ENCODE measurements at places on chromosomes 16 and 17.

DNA sequence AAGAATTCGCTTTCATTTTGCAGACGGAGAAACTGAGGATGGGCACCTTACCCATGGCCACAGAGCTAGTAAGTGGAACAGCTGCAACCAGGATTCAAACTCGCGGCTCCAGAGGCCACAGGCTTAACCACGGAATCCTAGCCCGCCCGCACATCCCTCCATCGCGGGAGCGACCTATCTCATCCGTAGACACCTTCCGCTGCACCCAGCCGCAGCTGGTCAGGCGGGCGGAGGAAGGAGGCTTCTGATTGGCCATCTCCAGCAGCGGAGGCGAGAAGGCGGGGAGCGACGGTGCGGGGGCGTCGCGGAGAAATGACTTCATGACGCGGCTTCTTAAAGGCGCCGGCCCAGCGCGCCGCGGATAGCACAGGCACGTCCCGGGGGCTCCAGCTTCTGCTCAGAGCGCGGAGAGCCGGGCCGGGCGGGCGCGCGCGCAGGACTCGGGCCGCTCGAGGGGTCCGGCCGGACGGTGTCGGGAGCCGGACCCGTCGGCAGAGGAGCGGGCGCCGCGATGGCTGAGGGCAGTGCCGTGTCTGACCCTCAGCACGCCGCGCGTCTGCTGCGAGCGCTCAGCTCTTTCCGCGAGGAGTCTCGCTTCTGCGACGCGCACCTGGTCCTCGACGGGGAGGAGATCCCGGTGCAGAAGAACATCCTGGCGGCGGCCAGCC is at the start of gene GAN:
Gene GAN, plus strand, starts transcription at position 360 of the 668 bp plus-strand sequence. Its CDS starts 152 bp downstream, at position 512.
- peak; percentile 68 for DNase-seq

- DNase-seq, result no peak
Measured at GRCh38 chr17:74049967-74050458, 153.5 kb upstream of the RPL38 start.

- DNase-seq, result no peak
Measured at GRCh38 chr16:52364500-52364899, 182.4 kb downstream of the TOX3 start.

GRCh38 chr16:11613381-11614303 is 26.9 kb upstream of the LITAF start:
- DNase-seq, result no peak

GRCh38 chr16:75000481-75001081 is 1.8 kb downstream of the ZNRF1 start:
- no peak for DNase-seq

DNA sequence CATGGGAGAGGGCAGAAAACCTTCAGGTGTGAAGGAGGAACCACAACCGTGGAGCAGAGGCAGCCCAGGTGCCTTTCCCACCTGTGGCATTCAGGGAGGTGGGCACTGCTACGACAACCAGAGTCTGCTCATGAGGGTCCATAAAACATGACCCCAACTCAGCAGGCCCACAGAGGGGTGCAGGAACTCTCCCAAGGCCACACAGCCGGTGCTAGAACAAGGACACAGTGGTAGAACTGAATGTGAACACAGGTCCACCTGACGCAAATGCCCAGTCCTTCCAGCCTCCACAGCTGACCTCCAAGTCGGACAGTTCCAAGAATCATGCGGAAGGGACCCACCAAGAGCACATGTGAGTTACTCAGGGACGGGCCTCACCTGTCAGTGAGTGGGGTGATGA is 76.4 kb downstream of the DNAH17 start:
- DNase-seq, result no peak

DNA sequence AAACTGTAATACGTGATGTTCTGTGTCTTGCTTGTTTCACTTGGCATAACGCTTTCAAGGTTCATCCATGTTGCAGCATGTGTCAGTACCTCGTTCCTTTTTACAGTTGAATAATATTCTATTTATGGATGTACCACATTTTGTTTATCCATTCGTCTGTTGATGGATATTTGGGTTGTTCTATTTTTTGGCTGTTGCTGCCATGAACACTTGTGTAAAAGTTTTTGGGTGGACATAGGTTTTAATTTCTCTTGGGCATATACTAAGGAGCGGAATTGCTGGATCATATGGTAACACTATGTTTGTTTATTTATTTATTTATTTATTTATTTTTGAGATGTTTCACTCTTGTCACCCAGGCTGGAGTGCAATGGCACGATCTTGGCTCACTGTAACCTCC is 137.0 kb downstream of the MSI2 start:
- no peak for DNase-seq

DNA sequence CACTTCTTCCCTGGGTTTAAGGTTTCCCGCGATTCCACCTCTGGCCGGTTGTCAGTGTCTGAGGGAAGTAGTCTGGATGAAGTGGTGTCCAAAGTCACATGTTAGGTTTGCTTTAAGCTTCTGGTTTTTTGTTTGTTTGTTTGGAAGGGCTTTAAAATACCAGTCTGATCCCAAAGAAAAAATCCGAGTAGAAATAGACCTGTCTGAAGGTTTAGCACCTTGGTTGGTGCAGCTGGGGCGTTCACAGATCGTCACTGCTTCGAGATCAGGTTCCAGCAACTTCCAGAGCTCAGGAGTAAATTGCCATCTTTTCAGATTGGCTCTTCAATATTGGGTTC is 567 bp downstream of the TMEM97 start:
- no peak for DNase-seq

GRCh38 chr16:49530427-49530970 is 156.9 kb downstream of the C16orf78 start:
- no peak for DNase-seq

DNA sequence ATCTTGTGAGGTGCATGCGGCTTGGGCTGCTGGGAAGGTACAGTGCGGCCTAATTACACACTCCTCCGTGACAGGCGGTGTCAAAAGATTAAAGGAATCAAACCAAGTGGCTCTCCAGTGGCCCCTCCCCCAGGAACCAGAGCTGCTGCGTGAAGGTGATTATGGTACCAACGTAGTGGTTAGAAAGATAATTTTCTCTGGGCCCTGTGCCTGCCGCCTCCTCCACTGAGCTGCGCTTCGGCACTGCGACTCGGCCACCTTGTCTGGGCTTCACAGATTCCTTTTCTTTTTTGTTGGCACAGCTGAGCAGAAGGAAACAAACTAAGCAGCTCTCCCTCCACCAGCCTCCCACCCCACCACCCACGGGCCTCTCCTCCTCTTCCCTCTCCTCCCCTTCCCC is 113.2 kb upstream of the SDK2 start:
- DNase-seq, result no peak

GRCh38 chr16:73389085-73389484 is 341.2 kb upstream of the ZFHX3 start:
- DNase-seq, result no peak

DNA sequence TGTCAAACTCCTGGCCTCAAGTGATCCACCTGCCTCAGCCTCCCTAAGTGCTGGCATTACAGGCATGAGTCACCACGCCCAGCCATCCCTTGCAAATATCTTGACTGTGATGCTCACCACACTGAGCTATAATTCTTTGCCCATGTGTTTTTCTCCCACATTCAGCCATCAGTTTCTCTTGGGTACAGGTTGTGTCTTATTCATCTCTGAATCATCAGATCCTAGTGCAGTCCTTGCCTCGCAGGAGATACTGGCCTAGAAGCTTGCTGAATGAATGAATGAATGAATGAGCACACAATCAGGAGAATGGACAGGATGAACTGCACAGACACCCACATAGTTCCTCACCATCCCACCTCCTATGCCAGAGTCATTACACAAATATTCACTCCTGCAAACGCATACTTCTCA is 24.4 kb upstream of the ETV4 start:
- no peak for DNase-seq

- no peak for DNase-seq
Measured at GRCh38 chr16:50769-51591, 2.4 kb downstream of the POLR3K start.

- no peak for DNase-seq
Measured at GRCh38 chr16:2487903-2488531, 13.1 kb downstream of the TBC1D24 start.

DNA sequence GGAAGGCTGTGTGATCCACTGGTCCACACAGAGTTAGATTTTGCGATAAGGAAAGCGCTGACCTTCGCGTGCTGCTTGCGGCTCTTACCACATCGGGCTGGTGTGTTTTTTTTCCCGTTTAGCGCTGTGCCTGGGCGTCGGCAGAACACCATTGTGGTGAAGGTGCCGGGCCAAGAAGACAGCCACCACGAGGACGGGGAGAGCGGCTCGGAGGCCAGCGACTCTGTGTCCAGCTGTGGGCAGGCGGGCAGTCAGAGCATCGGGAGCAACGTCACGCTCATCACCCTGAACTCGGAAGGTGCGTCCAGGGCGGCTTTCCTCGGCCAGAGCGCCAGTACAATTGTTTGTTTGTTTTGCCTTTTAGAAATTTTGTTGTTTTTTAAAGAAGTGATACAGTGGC is 54.7 kb downstream of the BANP start:
- DNase-seq, result no peak

- DNase-seq, result no peak
Measured at GRCh38 chr16:81558077-81558443, 113.5 kb downstream of the CMIP start.

DNA sequence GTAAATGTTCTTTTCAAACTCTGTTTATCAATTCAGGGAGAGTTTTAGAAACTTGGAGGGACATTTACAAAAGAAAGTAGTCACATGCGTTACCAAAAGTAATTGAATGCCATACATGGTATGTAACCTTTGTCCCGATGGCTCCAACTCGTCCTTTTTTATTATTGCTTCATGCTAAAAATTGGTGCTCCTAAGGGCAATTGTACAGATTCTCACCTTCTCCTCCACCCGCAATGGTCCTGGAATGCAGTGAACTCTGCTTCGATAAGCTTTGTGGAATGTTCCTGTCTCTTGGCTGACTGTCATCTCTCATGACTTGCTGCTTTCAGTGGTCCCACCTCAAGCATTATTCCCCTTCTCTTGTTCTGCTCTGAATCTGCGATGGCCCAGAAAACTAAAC is 20.9 kb downstream of the GNAO1 start:
- no peak for DNase-seq

DNA sequence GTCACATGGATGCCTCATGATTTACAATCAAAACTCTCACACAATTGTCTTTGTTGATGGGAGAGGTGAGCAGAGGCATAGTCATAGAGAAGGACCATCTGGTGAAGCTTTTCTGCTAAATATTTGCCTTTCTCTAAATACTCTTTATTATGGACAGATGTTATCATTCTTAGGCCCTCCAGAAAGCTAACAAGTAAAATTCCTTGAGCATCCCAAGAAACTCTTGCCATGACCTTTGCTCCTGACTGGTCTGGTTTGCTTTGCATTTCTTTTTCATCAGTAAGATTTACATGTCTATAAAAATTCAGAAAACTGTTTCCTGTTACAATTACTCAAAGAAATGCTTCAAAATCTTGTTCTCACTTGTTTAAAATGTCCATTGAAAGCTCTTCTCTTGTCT is 1336.6 kb upstream of the CDH8 start:
- DNase-seq, result no peak

DNA sequence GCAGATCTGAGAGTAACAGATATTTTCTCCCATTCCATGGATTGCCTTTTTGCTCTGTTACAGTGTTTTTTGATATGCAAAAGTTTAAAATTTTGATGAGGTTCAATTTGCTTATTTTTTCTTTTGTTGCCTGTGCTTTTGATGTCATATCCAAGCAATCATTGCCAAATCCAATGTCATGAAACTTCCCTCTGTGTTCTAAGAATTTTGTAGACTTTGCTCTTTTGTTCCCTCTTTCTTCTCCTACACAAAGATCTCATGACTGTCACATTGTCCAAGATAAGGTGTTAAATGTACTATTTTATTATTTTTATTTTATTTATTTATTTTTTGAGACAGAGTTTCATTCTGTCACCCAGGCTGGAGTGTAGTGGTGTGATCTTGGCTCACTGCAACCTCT is 18.9 kb upstream of the KCNH6 start:
- DNase-seq, result no peak

GRCh38 chr16:50742576-50743200 is 802 bp downstream of the CYLD start:
- DNase-seq, result no peak

DNA sequence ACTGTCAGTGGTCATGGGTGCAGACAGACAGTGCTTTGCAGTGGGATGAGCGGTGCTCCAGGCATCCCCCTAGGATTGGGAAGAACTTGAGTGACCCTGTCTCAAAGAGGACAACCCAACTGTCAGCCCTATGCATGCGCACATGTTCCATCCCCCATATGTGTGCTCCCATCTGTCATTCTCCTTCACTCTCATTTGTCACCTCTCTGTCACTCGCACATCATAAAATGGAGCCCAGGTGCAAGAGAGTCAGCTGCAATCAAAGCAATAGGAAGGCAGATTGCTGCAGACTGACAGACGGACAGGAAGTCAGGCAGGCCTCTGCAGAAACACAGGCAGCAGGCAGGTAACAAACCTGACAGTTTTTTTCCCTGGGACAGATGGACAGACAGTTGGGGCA is 101.8 kb upstream of the CCL1 start:
- DNase-seq, result no peak

GRCh38 chr16:87235810-87236515 is 81.2 kb downstream of the C16orf95 start:
- DNase-seq, result no peak

DNA sequence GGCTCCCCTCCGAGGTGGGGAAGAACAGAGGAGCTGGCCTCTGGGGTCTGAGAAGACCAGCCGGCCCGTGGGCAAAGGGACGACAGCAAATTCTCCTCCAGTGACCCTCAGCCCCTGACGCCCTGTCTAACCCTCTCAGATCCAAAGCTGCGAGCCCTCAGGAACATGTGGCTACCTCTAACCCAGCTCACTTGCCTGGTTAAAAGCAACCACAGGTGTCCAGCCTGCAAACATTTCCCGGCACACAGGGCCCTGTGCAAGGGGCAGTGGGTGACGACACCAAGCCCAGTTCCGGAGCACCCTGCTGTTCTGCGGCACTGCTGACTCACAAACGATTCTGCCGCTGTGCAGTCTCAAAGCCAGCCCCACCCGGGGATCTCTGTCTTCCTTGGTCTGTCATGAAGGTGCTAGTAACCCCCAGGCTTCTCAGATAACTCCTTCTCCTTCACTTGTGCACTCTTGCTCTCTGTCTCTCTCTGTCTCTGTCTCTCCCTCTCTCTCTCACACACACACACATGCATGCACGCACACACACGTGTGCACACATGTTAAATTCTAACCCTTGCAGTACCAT is 23.0 kb downstream of the WNT3 start:
- DNase-seq, result no peak

GRCh38 chr16:66968847-66969246 is 7.8 kb downstream of the CES3 start:
- no peak for DNase-seq

DNA sequence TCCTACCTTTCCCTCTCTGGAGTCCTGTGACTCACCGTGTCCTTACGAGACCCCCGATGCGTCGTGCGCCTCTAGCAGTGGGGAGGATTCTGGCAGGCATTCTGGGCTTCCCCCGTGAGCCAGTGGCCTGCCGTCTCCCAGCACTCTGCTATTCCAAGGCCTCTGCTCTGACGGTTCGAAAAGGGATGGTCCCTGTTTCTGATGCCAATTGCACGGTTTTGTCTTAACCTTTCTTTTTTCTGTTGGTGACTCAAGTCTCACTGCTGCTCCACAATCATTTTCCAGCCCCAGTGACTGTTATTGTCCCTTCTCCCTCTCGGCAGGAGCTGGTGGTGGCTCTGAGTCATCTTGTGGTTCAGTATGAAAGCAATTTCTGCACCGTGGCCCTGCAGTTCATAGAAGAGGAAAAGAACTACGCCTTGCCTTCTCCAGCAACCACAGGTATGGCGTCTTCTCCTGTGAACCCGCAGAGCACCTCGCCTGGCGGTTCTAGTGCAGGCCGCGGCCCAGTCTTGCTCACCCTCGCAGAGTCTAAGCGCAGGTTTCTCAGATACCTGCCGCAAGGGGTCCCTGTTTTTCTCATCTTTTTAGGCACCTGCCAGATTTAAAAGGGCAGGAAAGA is 100.1 kb upstream of the CHMP6 start:
- DNase-seq, result peak; percentile 33

- DNase-seq, result no peak
Measured at GRCh38 chr16:73268366-73268993, 220.6 kb upstream of the ZFHX3 start.
